ENCODE measurements at places on chromosomes 11 and 22. TPM values are rescaled to one million over a fixed set of nuclear protein-coding genes. Genes with fewer than 3 reads are reported as not detected.

ACCS gene
- total RNA-seq = 13.4 TPM

BCL2L13 gene
- total RNA-seq = 120 TPM

MMP1 gene
- total RNA-seq = 0.78 TPM

LGALS12 gene
- total RNA-seq = not detected
